C1 segment of cervical spinal cord (tissue), 14 donors: ENCODE measurements at places on chromosomes 6 and 20.

DNA sequence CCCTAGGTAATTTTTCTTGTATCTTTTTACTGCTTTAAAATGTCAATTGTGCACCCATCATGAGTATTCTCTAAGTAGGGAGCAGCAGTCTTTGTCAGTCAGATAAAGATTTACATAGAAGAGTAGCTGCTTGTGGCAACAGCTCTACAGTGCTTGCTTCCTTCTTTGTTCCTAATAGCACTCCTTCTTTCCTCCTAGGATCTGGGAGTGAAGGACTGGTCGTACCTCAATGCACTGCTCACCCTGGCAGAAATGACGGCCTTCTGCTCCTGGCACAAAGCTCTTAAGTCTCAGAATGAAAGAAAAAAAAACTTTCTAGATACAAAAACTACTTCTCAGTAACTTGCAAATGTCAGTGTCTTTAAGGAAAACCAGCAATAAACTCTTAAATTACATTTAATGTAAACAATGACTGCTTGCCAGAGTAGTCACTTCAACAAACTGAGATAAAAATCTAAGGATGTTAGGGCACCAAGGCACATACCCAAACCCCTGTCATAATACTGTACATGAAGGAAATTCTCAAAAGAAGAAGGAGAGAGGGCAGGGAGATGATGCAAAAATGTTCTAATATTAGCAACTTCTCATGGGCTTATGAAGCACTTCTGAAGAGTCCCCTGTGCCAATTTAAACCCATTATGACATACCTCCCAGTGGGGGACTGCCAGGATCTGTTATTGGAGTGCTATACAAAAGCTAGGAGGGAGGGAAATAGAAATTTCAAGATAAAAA, 34.0 kb downstream of the NCOA6 start:
- DNase-seq: no peak

GRCh38 chr20:24134284-24134683, 145.7 kb upstream of the GGTLC1 start:
- DNase-seq: no peak

DNA sequence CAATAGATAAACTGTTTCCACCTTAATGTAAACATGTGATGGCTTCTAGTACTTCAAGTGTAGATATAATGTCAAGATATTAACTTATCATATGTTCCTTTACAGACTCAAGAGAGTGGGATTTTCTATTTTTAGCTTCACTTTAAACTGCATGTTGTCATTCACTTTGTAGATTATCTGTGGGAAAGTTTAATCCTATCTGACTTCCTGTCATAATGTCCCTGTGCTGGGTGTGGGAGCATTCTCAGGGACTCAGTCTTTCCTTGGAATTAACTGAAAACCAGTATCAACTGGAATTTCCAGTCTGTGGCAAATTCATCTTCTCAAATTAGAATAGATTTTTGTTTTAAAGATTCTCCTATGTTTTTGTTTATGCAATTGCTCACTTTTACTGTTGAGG, 226.1 kb upstream of the FERMT1 start:
- DNase-seq: no peak

- no peak for DNase-seq
These were observed 86.6 kb downstream of the GCLC start for GRCh38 chr6:53458105-53458866.

- no peak for DNase-seq
These were observed 259.8 kb downstream of the PKHD1 start for GRCh38 chr6:51827580-51827979.

- no peak for DNase-seq
These were observed 162.0 kb upstream of the MLN start for GRCh38 chr6:33965766-33966165.

- DNase-seq: no peak
These were observed 9.7 kb downstream of the HECA start for GRCh38 chr6:139144490-139145085.

DNA sequence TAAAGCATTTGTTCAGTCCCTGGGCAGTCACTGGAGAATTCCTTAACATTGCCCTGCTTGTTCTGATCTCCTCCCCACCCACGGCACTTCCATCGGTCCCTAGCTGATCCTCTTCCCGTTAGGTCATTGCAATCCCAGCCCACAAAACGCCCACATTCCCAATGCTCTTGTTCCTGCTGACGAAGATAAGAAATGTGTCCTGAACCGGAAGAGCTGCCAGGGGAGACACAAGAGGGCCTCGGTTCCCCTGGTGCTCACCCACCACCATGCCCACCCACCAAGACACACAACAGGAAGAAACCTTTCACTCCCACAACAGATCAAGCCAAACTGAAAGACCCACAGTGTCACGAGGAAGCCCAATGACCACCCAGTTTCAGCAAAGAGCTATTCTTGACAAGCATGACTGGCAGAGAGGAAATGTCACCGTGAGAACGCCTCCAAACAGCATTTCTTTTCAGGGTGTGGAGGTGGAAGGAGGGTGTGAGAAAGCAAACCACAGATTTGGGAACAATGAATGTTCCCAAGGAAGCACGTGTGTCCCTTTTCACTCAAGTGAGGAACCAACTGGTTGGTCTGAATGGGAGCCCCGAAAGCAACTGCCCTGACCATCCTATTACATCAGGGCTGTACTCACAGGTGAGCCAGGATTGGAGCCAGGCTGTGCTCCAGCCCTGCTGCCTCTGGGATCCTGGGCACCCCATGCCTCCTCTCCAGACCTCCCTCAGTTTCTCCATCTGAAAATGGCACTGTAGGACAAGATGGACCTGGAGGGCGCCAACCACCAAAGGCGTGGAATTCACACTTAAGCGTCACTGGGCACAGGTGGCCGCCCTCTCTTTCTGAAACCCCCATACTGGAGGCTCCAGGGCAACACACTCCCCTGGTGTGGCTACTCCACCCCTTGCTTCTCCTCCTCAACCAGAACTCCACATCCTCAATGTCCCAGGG, 97.5 kb downstream of the ZMYND8 start:
- no peak for DNase-seq

DNA sequence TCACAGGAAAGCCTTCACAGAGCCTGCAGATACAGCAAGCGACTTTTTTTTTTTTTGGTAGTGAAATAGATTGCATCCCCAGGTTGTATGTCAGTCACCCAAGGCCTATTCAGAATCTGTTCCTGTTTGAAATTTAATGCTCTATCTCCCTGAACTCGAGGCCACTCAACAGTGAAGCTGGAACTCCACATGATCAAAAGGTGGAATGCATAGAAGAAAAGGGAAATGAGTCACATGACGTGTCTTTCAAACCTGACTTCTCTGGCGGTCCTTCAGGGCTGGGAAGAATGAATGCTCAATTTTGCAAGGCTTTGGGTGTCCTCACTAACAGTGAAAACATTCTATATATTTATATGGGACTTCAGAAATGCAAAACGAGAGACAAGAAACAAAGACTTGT, 88.4 kb upstream of the B3GAT2 start:
- DNase-seq: no peak

DNA sequence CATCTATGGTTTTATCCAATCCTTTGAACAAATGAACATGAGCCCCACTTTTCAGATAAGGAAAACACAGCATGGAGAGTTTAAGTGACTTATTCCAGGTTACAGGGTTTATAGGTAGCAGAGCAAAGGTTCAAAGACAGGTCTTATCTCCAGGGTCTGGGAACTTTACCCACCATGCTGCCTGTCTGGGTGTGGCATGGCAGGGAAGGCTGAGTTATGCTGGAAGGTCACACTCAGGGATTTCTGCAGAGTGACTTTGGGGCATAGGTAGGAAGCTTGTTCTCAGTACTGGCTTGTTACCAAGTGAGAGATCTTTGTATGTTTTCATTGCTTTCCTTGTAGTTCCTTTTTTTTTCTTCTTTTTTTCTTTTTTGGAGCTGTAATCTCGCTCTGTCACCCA, 1.8 kb downstream of the ZNF831 start:
- DNase-seq: no peak

DNA sequence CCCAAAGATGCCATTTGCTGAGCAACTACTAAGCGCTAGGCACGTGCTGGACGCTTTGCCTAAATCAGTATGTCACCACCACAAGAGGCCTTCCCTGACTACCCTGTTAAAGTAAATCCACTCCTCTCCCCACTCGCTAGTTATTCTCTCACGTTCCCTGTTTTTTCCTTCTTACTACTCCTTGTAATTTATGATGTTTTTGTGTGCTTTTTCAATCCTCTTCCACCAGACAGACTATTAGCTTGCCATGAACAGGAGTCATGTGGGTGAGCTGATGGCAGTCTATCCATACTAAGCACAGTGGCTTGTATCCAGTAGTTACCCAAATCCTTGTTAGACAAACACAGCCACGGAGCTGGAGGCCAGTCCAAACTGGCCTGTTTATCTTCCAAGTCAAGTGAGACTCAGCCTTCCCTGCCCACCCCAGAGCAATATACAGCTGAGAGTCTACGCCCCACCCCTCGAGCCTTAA, 41.2 kb downstream of the C6orf132 start:
- no peak for DNase-seq

DNA sequence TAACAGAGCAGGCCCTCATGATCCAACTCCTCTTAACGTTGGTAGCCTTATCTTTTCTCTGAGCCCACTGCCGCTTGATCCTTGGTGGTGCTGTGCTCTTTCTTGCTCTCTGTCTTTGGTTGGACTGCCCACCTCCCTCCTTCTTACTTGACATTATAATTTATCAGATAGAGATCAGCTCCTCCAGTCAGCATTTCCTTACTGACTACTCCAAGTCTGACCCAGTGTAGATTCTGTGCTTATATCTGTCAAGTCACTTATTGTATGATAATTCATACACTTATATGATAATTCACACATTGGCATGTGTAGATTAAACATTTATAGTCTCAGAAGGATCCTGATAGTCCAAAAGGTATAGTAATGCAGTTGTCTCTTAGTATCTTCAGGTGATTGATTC, 18.1 kb downstream of the PTPRA start:
- DNase-seq: no peak

DNA sequence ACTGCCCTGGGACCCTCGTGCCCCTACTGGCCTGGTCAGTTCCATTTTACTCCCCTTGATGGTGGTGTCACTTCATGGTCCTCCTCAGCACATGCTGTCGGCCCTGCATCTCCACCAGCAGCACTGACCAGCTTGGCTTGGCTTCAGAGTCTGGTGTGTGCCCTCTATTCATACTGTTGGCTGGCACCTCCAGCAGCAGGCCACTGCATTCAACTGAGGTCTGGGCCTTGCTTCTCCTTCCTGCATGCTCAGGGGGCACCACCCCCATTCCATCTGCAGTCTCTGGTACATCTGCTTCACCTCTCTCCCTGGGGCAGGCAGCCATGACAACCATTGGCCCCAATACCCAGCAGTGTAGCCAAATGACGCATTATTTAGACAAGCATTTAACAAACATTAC, 155.9 kb downstream of the SLC24A3 start:
- DNase-seq: no peak

GRCh38 chr20:61090541-61090940, 161.5 kb upstream of the CDH4 start:
- DNase-seq: no peak

DNA sequence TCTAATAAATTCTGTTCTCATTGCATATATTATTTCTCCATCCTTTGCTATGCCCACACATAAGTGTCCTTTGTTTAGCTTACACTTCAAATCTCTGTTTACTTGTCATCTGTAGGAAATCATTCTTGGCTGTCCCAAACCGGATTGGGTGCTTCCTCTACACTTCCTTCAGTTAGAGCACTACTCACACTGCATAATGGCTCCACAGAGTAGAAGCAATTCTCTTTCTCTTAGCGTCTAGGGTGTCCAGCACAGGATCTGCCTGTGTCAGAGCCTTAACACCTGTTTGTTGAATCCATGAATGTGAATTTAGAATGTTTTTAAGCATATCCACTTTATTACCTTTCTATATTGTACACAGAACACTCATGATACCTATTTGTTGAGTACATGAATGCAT, 87.0 kb upstream of the BMP2 start:
- DNase-seq: no peak

- no peak for DNase-seq
These were observed 7.7 kb downstream of the ADISSP start for GRCh38 chr20:3759884-3760283.
